ENCODE measurements at places on chromosomes 4 and X.

DNA sequence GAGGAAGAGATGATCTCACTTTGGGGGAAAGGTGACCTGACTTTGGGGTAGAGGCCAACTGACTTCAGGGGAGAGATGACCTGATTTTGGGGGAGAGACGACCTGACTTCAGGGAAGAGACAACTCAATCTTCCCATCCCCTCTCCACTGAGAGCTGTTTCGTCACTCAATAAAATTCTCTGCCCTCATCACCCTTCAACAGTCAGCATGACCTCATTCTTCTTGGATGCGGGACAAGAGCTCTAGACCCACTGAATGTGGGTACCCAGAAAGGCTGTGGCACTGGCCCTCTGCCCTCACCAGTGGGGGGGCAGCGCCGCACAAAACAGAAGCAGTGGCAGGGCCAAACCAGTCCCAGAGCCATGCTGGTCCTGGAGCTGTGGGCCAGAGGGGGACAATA lies 34.6 kb downstream of the ATXN3L start:
- DNase-seq, result no peak

- DNase-seq, result no peak
These were observed 230.4 kb upstream of the PITX2 start for GRCh38 chr4:110853242-110853641.

GRCh38 chr4:41601025-41601424 lies 63.1 kb downstream of the LIMCH1 start:
- no peak for DNase-seq

DNA sequence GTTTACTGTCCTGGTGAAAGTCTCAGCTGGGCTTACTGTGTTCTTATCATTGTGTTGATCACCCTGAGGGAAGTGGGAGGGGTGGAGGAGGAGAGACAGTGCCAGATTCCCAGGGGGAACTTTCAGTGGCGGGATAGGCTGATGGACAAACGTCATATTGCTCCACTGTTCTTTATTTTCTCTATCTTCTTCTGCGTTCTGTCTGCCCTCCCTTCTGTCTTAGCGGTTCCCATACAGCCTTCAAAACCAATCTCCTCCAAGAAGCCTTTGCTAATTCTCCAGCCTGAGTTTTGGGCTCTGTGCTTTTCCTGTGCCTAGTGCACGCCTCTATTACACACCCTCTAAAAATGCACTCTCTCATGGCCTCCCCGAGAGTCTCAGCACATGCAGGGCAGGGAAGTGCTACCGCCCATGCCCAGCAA lies 448.7 kb upstream of the FAT1 start:
- DNase-seq, result no peak

DNA sequence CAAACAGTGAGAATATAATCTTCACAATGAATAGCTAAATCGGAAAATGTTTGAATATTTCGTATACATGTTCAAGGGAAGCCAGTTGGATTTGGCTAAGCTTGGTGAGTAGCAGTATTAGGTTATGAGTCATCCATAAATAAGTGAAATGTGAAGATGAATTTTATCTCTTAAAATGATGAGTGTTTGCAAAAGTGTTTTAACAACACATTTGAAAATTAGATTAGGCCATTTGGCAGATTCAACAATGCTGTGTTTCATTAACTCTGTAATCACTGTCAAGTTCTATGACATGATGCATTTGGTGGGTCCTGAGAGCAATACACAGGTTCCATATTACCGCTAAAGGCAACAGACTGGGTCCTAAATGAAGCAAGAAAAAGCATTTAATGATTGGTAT lies 301.9 kb upstream of the PRPS2 start:
- DNase-seq, result no peak

GRCh38 chr4:131093303-131093702 lies 1997.4 kb downstream of the C4orf33 start:
- DNase-seq, result no peak

- no peak for DNase-seq
These were observed 156.5 kb upstream of the ATP6AP2 start for GRCh38 chrX:40424259-40424658.

- no peak for DNase-seq
These were observed 3.1 kb downstream of the PPBP start for GRCh38 chr4:73984736-73985527.

DNA sequence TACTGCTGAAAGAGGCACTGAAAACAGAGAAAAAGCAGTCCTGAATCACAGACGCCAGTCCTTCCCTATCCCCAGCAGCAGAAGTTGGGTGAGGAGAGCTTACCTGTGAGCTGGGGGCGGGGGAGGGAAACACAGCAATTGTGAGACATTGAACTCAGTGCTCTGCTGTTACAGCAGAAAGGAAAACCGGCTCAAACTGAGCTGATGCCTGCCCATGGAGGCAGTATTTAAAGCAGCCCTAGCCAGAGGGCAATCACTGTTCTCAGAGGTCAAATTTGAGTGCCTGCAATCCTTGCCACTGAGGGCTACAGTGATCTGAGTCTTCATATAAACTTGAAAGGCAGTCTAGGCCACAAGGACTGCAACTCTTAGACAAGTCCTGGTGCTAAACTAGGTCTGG lies 220.7 kb downstream of the GRXCR1 start:
- DNase-seq, result no peak

- DNase-seq, result no peak
These were observed 64.3 kb downstream of the TIGD2 start for GRCh38 chr4:89175611-89176010.

GRCh38 chrX:67568769-67569168 lies 24.9 kb downstream of the AR start:
- no peak for DNase-seq

DNA sequence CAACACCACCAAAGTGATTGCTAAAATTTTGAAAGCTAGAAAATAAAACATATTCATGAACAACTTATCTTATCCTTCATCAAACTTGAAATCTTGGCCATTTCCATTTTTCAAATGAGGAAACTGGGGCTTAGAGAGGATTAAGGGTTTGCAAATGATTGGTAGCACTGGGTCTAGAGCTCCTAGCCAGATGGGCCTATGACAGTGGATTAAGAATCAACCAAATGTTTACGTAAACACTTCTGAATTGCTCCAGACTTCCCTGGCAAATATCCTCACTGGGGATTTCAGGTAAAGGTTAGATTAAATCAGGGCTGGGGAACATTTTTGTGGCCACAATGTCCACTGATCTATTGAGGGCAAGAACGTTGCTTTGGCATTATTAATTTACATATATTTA lies 241.2 kb downstream of the ANK2 start:
- no peak for DNase-seq

GRCh38 chrX:44439242-44439794 lies 95.8 kb upstream of the EFHC2 start:
- DNase-seq, result no peak

- no peak for DNase-seq
These were observed 17.5 kb downstream of the GATB start for GRCh38 chr4:151743128-151743854.

GRCh38 chrX:8711401-8711800 lies 20.5 kb downstream of the ANOS1 start:
- DNase-seq, result no peak

GRCh38 chr4:145043306-145043705 lies 54.7 kb downstream of the ANAPC10 start:
- DNase-seq, result no peak

DNA sequence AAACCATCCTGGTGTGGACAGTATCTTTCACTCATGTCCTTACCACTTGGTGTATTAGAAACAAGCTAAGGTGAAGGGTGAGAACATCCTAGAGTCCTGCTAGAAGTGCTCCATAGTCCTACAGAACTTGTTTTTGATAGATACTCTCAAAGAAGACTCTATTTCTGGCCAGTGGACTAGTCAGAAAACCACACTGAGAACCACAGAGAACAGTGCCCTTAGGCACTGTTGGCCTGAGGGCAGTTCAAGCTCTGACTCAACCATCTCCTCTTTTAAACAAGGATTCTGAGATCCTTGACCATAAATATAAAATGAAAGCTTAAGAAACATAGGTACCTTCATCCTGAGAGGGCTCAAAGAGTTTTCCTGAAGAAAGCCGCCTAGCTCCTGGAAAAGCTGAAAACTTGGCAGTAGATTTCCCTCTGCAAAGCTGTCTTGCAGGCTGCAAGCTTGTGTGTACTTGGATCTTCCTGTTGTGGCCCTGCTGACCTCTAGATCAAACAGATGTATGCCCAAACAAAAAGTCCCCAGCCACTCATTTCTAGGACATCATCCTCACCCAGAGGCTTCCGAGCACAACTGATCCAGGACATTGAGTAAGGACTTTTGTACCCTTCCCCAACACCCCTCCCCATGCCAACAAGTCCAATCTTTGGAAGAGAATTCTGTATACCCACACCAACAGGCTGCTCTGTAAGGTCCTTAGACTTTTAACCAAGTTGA lies 111.6 kb upstream of the CXCL13 start:
- DNase-seq, result no peak

GRCh38 chr4:179123084-179123483 lies 1680.8 kb upstream of the AGA start:
- no peak for DNase-seq

DNA sequence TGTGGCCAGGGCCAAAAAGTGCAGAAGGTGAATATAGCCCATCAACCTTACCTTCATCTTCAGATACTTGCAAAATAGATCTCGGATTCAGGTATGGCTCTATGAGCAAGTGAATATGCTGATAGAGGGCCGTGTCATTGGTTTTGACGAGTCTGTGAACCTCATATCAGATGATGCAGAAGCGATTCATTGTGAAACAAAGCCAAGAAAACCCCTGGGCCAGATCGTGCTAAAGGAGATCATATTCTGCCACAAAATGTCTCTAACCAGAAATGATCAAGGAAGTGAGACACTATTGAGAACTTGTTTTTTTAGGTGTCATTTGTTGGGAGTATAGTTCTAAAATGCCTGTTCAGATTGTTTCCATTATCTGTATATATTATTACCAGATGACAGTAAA lies 48.3 kb downstream of the PDK3 start:
- no peak for DNase-seq

- DNase-seq, result no peak
These were observed 137.4 kb downstream of the NSUN7 start for GRCh38 chr4:40886931-40887763.

DNA sequence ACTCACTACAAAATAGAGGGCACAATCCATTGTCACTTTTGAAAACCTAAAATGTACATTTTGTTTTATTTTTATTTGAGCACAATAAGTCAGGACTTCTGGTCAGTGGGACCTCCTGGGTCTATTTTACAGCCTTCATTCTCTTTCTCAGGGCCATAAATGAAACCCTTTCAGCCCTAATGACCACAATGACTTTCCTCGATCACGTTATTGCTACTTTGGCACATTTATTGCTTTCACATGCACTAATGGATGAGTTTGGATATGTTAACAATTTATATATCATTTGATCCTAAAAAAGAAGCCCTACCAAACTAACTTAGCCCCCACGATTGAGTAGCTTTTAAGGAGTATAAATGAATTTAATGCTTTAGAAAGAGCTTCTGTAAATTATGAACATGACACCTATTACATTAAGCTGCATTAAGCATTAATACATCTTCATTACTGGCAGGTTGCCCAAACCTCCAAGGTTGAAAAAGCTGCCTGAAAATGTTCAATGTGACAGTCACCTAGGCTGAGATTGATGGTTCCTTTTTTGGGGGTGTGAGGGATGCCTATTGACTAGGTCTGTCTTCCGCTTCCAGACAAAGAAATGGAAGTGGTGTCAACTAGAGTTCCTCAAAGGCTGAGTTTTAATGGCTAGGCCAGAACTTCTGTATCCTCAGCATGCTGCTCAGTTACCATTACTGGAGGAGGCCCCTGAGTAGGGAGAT lies 296.4 kb downstream of the GPAT3 start:
- no peak for DNase-seq

GRCh38 chr4:24730256-24731001 lies 64.9 kb upstream of the SOD3 start:
- DNase-seq, result no peak

DNA sequence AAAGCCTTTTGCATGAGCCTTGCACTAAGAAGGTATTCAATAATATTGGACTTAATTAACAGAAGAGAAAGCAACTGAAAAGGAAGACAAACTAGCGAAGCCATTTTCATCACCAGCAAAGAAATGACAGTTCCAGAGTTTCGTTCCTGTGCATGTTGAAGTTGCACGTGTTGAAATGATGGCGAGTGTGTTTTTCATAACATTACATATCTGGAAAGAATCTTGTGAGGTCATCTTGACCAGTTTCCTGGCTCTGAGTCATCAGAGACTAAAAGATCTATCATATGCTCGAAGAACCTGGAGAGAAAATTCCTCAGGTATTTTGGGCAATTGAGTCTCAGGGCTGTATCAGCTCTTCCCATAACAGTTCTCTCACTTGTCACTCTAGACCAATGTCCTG lies 106.2 kb upstream of the MAML3 start:
- DNase-seq, result no peak

DNA sequence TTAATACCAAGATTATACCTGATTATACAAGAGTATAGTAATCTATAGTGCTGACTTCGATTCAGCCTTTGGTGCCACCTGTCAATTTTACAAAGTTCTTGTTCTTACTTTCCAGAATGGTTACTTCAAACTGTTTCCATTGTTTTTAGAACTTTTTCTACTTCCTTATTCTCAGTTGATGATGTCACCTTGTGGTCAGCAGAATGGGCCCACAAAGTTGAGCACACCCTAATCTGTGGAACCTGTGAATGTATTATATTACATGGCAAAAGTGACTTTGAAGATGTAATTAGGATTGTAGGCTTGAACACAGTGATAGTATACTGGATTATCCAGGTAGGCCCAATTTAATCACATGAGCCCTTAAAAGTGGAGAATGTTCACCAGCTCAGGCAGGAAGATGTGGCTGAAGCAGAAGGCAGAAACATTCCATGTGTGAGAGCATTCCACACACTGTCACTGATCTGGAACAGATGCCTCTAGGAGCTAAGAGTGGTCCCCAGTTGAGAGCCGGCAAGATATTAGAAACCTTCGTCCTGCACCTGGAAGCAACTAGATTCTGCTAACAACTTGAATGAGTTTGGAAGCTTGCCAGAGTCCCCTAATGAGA lies 6.3 kb upstream of the SGMS2 start:
- DNase-seq, result no peak

DNA sequence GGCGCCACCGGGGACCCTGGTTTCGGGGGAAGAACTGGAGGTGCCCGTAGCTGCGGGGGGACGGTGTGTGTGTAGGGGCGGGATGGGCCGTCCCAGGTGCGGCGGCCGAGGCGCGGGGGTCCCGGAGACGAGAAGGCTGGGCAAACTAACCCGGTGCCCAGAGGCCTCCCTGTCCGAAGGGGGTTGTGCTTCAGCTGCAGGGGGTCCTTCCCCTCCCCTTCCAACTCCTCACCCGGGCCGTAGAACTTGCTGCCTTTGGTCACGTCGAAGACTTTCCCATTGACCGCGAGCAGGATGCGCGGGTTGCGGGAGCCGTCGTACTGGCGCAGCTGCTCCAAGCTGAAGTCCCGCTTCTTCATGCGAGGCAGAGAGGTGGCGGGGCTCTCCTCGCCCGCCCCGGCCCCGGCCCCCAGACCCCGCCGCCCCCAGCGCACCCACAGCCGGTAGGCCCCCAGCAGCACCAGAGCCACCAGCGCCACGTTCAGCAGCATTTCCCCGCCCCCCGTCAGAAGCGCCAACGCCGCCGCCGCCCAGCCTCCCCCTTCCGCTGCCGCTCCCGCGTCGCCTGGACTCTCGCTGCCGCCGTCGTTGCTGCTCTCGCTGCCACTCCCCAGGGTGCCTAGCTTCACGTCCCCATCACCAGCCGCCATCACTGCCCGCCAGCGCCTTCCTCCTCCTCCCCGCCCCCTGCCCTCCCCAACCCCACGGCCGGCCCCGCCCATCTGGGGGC lies at the start of gene PGRMC2:
PGRMC2 (minus strand) TSS at position 673 of the 730 bp plus-strand sequence; CDS start at position 650, 23 bp downstream.
- peak; percentile 14 for DNase-seq
